Forelimb muscle (tissue), 1 donor: ENCODE measurements at places on chromosomes 3 and 15. TPM values are rescaled to one million over a fixed set of nuclear protein-coding genes. Genes with fewer than 3 reads are reported as not detected.

Gene CCR8
- polyA plus RNA-seq: not detected

Gene CFAP100
- 0.94 TPM for polyA plus RNA-seq

Gene KLHL40
- 162 TPM for polyA plus RNA-seq

Gene FANCD2
- 6.9 TPM for polyA plus RNA-seq

Gene TMC3
- 0.08 TPM for polyA plus RNA-seq

Gene HYAL3
- 2.3 TPM for polyA plus RNA-seq

Gene SCAANT1
- 1.0 TPM for polyA plus RNA-seq

Gene ZNF280D
- polyA plus RNA-seq: 37.5 TPM

Gene CTXND1
- 0.90 TPM for polyA plus RNA-seq

- no peak for DNase-seq
Observed at GRCh38 chr3:69326855-69327300, 59.0 kb downstream of the FRMD4B start.

DNA sequence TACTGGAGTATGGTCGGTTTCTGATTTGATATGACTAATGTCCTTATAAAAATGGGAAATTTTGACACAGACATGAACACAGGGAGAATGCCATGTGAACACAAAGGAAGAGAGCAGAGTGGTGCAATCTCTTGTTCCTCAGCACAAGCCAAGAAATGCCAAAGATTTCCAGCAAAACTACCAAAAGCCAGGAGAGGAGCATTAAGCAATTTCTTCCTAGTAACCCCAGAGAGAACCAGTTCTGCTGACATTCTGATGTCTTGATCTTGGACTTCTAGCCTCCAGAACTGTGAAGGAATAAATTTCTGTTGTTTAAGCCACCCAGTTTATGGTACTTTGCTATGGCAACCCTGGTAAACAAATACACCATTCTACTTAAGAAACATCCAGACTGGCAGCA lies 227.8 kb upstream of the MRPL3 start:
- no peak for DNase-seq

DNA sequence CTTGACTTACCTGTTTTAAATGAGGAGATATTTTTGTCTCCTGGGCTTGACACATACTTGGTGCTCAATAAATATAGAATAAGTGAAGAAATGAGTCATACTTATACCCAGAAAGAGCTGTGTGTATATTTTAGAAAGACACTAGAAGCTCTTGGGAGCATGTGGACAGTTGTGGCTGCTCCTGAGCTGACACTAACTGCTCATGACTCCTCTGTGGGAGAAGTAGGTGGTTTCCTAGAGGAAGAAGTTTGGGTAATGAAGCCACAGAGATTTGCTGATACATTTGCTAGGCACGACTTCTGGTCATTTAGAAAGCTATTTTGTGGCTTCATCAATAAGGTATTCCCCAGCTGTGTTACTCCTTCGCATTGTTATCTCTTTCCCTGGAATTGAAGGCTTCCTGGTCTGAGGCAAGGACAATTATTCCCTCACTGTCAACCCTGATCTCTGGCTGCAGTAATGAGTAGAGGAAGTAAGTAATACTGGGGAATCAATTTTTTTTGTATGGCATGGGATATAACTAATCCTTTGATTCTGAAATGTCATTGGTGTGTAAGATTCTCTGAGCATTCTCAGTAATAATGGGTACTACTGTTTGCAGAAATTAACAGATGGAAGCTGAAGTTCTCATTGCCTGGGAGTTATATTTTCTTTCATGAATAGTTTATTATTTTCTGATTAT lies 79.6 kb upstream of the DCBLD2 start:
- DNase-seq: no peak

DNA sequence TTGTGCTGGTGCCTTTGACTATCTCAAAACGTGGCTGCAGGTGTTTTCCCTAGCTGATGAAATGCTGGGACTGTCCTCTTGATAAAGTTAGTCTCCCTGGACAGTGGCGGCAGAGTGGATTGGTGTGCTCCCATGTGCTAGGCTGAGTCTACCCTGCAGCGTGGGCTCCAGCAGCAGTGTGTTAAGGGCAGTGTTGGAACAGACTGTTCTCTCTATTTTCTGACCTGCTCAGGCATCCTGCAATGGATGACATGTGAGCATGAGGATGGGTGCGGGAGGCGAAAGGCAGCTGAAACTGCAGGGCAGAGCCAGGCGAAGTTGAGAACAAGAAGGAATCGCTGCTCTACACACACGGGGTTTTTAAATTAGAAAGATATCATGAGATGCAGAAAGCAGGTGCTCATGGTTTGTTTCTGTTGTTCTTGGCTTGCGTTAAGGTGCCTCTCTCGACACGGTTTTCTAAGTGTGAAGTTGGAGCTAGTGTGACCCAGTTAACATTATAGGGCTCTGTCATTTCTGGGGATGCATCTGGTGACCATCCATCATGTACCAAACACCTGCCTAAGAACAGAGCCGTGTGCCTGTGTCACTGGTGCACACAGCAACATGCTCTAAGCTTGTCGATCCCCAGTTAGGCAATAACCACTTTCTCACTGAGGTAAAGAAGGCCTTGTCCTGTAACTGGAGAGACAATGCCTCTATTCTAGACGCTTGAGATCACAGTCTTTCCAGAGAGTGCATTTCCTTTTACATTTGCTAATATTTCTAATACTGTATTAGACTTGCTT lies 44.3 kb downstream of the SLCO3A1 start:
- no peak for DNase-seq

DNA sequence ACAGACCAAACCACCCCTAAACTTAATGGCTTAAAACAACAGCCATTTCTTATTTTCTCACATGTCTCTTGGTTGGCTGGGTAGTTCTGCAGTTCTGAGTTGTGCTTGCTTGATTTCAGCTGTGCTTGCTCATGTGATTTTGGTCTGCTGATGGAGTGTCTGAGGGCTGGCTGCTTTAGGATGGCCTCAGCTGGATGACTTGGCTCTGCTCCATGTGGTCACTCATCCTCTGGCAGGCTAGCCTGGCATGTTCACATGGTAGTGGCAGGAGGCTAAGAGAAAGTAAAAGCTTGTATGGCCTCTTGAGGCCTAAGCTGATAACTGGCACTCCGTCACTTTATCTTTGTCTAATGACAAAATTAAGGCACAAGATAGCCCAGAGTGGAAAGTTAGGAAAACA lies 4.1 kb downstream of the SV2B start:
- no peak for DNase-seq

GRCh38 chr15:57376696-57377477 lies 582 bp downstream of the CGNL1 start:
- no peak for DNase-seq

DNA sequence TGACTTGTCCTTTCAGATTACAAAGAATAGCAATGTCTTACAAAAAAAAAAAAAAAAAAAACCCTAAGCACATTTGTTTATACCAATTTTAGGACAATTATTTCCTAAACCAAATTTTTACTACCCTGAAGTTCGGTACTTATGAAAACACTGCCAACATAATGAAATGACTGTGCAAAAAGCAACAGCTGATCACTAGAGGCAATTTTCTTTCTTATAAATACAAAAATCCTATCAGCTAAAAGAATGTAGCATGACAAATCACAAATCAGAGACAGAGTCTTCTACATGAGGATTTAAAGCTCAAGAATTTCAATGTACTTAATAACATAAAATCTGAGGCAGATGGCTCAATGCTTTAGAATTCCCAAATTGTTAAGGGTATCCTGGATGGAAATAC lies 191.8 kb downstream of the MAGI1 start:
- DNase-seq: no peak

DNA sequence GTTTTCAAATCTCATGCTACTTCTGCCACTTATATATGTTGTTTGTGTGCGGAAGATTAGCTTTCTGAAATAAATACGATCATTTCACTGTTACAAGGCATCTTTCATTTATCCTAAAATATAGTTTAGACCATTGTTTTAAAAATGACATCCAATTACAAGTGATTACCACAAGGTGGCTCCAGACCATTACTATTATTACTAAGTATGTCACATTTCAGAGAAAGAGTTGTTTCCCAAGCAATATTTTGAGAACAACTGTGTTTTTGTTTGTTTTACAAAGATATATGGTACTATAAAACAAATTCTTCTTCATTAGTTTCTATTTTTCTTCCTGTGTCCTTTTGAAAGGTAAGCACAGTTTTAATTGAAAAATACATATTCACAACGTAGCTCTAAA lies 136.0 kb upstream of the RAP2B start:
- DNase-seq: peak; percentile 36

GRCh38 chr3:126913524-126913923 lies 69.4 kb upstream of the PLXNA1 start:
- no peak for DNase-seq

DNA sequence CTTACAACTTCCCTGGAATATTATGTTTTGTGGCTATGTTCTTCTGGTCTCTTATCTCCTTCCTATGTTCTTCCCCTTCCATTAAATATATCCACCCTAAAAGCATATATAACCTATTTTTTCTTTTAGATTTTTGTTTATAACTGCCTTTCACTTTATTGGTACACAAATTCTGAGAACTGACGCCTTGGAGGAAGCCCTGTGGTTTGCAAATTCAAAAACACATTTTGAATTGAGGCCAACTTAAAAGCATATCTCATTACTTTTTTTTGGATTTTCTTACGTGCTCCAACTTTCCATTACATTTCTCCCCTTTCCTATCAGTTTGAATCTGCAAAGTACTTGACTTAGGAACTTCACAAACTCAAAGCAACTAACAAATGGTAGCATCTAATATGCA lies 15.3 kb upstream of the COLQ start:
- DNase-seq: no peak

DNA sequence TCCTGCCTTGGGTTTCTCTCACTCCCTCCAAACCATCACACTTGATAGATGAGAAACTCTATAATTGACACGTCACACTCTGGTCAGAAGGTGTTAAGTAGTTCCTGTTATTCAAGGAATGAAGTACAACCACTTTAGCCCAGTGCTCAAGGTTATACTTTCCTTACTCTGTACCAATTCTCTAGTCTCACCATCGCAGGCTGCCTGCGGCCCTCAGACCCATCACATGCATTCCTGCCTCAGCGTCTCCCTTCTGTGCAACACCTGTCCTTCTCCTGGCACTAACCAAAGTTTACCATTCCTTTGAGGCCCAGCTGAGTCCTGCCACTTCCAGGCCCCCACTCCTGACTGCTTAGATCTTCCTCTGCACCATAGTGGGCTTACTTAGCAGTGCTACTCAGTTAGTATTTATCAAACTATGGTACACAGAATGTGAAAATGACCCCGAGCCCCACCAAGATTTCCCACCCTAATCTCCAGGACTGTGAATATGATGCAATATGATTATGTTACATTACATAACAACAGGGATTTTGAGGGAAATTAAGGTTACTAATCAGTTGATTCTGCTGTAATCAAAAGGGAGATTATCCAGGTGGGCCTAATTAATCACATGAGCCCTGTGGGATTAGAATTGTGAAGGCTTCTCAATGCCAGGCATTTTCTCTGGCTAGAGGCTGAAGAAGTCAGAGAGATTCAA lies 36.2 kb downstream of the SPINK8 start:
- no peak for DNase-seq

DNA sequence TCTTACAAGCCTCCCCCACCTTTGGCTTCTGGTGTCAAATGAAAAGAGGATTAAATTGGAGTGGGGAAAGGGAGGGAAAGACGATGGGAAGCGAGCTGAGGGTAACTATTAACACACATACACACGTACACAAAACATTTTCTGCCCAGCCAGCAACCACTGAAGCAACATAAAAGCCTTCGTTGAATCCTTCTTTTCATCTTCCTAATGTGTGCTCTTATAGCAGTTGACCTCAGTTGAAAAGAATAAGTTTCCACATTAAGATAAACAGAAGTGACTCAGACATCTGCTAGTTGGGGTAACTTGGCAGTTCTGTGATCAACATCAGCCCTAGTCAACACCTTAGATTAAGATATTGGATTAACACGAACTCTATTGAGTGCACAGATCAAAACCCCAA lies 558.5 kb downstream of the MECOM start:
- no peak for DNase-seq

DNA sequence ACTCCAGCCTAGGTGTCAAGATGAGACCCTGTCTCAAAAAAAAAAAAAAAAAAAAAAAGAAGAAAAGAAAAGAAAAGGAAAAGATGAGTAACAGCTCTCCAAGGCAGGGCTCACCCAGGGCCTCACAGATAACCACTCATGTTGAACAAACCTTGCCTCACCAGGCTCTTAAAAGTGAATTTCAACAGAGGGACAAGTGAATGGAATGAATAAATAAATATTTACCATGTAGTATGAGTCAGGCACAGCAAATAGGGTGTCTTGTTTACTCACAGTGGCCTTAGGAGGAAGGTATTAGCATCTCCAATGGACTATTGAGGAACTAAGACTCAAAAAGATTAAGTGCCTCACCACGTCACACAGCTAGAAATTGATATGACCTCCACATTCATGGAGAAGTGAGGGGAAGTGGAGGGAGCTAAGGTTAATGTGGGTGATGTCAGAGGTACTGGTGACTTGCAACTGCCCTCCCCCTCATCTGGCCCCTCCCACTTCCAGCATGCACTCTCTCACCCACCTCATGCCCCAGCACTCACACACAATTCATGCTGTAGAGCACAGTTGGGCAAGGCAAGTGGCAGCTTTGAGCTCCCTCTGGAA lies 255.5 kb downstream of the UACA start:
- DNase-seq: no peak

- DNase-seq: no peak
Observed at GRCh38 chr3:119831022-119831421, 49.1 kb downstream of the NR1I2 start.

GRCh38 chr3:105793040-105793439 lies 75.8 kb downstream of the CBLB start:
- no peak for DNase-seq

GRCh38 chr3:27357665-27358258 lies 11.4 kb downstream of the NEK10 start:
- no peak for DNase-seq

GRCh38 chr3:106033654-106034053 lies 164.8 kb upstream of the CBLB start:
- no peak for DNase-seq

DNA sequence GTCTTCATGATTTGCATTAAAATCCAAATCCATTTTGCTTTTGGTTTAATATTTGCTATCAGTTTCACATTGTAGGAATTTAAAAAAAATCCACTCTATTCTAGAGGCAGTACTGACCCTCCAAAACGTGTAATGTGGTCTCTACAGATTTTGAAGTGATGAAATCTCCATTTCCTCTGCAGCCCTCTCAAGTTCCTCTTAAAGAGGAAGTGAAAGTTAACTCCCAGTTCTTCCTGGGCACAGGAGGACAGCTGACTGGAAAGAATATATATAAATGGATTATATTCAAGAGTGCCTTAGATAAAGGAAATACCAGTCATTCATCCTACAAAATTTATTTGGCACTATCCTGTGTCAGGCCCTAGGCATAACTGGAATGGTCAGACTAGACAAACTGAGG lies 83.5 kb upstream of the PLCL2 start:
- DNase-seq: no peak

- peak; percentile 54 for DNase-seq
Observed at GRCh38 chr15:48861813-48862431, 16.0 kb upstream of the EID1 start.

DNA sequence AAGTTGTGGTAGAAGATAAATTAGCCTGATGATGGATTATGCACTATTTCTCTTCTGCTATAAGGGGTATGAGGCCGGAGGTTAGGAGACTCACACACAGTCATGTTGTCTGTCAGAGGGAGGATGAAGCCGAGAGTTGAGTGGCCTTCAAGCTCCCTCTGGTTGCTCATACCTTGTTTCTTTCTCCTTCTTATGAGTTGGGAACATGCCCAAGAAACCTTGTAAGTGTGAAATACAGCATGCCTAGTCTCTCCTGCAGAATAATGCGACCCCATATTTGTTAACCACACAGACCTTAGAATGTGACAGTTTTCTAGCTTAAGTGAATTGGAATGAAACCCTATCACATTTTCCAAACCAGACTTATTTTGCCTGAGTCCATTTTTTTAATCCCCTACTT lies 366.7 kb downstream of the PTPRG start:
- DNase-seq: no peak

- DNase-seq: no peak
Observed at GRCh38 chr15:30984542-30984941, 6.9 kb downstream of the MTMR10 start.
